Retinal pigment epithelial cell (primary cell): ENCODE measurements at places on chromosomes 16 and 17.

- DNase-seq: peak; percentile 29
Measured at GRCh38 chr17:17496189-17497064, at the start of gene RASD1. Gene RASD1, minus strand, starts transcription at chr17:17496395. Its CDS starts 214 bp downstream, at chr17:17496181.

GRCh38 chr16:53848950-53849349 is 145.0 kb downstream of the FTO start:
- no peak for DNase-seq

DNA sequence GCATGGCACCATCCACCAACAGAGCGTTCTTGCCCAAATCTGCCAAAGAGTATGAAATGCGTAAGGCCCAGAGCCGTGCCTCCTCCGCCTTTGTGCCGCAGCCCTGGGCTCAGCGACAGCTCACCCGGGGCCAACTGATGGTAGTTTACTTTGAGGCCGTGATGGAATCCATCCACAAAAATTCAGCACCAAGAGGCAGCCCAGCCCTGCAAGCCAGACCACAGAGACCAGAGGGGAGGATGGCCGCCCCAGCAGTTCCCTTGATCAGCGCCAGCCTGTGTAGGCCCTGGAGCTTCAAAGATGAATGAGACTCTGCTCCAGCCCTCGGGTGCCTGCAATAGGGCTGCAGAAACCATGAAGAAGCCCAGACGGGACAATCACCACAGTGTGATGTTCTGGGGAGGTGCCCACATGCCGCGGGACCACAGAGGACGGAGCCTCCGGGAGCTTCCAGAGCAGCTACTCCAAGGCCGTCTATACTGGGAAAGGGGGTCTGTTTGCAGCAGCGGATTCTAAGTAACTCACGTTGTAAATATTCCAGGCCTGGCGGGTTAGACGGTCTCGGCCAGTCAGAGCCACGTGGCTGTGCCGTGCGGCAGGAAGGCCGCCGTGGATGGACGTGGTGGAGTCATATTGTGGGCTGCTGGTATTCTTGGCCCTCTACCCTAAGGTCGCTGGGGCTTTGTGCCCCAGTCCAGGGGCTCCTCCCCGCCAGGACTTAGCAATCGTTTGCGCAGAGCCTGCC is 80.3 kb downstream of the RBFOX3 start:
- no peak for DNase-seq

DNA sequence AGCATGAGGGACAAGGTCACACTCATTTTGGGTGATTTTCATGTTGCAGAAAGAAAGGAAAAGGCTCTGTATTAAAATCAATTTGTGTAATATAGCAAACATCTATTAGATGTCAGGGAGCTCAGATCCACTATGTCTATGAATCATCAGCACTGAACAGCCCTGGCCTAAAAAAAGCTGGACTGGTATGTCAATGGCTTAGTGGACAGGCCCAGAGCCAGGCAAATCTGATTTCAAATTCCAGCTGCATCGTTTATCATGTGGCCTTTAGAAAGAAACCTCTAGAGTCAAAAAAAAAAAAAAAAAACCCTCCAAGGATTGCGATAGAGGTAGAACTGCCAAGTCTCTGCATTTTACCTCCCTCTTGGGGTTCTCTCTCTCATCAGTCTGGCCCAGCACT is 5.4 kb downstream of the GAS7 start:
- peak; percentile 82 for DNase-seq

- DNase-seq: no peak
Measured at GRCh38 chr17:62749926-62750325, 58.2 kb downstream of the MARCHF10 start.

- DNase-seq: no peak
Measured at GRCh38 chr17:43412166-43412565, 13.4 kb downstream of the ARL4D start.

DNA sequence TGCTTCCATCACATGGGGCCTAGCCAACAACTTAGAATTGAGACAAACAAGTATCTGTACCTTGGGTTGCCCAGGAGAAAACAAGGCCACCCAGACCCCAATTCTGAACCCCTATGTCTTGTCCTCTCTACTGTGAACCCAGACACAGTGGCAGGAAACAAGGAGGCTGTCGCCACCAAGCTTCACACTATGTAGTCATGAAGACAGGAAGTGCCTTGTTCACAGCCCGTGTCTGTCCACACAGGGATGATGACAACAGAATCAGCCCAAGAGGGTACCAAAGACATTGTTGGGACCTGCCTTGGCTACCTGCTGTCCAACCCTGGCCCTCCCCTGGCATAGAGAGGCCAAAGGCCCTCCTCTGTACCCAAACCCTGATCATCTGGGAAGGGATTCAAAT is 84.8 kb downstream of the CDYL2 start:
- no peak for DNase-seq

GRCh38 chr16:84924331-84925091 is 86.8 kb downstream of the ZDHHC7 start:
- no peak for DNase-seq

DNA sequence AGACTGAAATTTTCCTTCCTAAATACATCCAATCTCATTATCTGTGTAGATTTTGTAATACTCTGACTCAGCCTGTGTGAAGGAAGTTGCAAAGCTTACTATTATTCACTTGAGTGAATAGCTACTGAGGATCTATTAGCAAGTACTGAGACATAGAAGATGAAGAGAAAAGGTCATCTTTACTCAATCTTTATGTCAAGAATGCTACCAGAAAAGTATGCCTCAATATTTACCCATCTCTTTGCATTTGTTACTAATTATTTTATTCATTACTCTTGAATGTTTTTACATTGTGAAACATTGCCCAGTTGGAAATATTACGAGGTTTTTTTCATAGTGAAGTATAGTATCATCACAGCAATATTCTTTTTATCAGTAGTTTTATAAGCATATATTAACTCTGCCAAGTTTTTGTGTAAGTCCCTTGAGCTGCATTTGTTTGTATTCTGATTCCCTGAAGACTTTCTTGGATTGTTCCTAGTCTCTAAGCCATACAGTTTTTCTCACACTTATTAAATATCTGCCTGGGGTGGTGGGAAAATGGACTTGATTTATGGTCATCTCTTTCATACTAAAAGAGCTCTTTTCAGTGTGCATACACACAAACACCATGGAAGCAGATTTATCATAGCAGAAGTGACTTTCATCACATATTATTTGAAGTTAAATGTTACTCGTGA is 110.4 kb downstream of the MRTFB start:
- peak; percentile 22 for DNase-seq

DNA sequence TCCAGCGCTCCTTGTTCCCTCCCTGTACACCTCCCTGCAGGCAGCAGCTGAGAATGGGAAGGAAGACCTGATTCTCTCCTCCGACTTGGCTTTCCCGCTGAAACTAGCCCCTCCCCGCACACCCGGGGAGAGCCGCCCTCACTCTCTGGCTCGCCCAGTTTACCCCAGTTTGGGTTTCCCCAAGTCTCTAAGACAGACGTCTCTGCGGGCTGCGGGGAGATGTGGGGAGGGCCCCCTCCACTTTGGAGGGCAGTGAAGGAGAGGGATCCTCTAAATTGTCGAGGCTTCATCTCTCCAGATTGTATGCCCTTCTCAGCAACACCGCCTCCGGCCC is 797 bp downstream of the GRB7 start:
- DNase-seq: no peak

DNA sequence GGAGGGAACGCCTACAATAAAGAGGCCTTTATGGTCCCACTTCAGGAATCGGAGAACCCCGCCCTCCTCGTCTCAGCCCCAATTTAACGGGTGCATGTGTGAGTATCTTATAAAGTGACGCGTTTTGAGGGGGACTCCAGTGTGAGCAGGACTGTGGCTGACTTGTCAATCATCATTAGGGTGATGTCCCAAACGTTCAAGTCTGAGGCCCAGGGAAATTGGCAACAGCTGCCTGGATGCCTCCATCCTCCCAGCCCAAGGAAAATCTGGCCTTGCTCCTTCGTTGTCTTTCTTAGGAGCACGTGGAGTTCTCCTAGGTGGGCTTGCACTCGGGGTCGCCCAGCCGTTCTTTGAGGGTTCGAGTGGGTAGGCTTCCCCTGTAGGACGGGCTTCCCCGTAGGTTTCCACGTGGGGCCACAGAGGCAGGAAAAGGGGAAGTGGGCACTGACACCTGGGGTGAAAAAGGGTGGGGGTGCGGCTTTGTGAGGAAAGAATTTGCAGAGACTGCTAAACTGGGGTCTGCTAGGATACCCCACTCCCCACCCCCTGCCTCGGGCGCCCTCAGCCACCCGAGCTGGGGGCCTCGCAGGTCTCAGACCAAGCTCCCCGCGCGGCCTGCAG is 561 bp upstream of the HERPUD1 start:
- no peak for DNase-seq

- no peak for DNase-seq
Measured at GRCh38 chr16:72317446-72317845, 145.5 kb upstream of the PMFBP1 start.

DNA sequence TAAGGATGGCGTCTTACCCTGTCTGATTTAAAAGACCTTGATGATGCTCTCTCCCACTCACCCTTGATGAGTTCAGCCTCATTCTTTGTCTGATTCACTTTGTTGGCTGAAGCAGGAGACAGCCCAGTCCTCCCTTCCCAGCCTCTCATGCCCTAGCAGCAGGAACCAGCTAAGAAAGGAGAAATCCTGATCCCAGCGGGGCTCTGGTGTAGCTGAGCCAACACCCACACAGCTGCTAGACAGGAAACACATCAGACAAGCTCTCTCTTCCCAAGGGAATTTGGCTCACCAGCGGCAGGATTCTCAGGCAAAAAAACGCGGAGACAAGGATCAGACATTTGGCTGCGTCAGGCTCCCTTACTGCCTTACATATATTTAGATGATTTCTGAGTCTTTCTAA is 211.5 kb downstream of the CDH11 start:
- no peak for DNase-seq

DNA sequence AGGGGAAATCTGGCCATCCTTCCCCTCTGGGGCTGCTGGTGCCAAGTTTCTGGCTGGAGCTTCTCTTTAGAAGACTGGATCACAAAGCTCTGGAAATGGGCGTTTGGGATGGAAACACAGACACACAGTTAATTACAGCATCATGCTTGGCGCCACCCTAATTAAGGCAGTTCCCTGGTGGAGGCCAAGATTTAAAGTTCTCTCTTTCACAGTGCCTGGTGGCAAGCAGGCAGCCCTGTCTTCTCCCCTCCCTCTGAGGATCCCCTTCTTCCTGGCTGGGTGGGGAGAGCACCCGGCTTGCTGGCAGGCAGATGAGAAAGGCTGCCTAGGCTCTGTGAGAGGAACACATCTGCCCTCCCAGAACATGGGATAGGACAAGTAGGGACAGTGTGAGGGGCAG is 59.0 kb upstream of the NKD1 start:
- DNase-seq: no peak

GRCh38 chr17:51059781-51060180 is 60.9 kb downstream of the SPAG9 start:
- DNase-seq: peak; percentile 46

DNA sequence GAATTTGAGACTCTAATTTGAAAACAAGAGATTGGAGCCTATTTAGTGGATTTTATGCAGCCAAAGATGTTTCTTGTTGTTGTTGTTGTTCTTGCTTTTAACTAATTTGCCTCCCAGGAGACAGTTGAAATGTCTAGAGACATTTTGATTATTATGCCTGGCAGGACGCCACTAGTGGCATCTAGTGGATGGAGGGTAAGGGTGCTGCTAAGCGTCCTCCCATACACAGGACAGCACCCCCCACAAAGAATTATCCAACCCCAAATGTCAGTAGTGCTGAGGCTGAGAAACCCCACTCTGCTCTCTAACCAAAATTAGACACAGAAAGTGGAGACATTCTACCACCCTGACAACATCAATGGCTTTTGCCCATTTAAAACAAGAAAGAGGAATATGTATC is 15.4 kb upstream of the HSBP1 start:
- no peak for DNase-seq

DNA sequence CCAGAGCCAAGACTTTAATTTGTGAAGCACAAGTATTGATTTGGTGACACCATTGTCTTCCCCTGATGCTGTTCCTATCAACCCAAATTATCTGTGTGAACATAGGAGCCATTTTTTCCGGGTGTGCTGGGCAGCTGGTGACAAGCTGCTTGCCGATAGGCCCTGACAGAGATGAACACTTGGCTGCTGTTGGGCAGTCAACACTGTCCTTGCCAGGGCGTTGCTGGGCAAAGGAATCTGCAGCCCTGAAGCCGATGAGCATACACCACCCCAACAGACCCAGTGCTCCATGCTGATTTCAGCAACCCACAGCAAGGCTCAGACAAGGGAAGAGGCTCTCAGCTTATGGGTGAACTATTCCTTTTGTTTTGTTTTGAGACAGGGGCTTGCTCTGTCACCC is 105.4 kb downstream of the YPEL2 start:
- DNase-seq: no peak

DNA sequence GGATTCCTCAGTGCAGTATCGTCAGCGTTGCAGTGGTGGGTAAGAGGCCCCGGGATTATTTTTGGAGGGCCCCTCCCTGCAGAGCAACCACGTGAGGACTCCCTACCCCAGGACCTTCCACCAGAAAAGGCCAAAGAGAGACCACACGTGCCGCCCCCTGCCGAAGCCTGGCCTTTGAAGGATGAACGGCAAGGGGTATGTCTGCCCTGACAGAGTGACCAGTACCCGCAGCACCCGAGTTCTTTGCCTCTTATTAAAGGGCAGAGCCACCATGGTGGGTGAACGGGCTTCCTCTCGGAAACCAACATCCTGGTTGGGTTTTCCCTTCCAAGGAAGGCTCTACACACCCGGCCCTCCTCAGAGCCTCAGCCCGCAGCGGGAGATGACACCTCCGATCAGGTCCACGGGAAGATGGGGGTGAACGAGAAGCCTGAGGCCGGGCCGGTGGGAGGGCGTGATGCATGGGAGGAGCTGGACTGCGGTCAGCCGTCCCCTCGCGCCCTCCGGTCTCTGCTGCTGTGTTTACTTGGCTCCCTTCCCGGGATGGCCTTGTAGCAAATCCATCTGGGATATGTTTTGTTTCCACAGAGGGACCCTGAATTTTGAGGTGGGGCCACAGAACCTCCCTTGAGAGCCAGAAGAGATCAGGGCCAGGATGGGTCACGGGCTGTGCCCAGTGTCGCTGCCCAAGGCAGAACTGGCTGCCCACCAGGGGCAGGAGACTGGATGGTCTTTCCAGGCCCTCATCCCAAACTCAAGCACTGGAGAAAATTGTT is 49.1 kb downstream of the TBC1D16 start:
- DNase-seq: no peak

- DNase-seq: no peak
Measured at GRCh38 chr17:75639771-75640555, 6.7 kb downstream of the SMIM5 start.

DNA sequence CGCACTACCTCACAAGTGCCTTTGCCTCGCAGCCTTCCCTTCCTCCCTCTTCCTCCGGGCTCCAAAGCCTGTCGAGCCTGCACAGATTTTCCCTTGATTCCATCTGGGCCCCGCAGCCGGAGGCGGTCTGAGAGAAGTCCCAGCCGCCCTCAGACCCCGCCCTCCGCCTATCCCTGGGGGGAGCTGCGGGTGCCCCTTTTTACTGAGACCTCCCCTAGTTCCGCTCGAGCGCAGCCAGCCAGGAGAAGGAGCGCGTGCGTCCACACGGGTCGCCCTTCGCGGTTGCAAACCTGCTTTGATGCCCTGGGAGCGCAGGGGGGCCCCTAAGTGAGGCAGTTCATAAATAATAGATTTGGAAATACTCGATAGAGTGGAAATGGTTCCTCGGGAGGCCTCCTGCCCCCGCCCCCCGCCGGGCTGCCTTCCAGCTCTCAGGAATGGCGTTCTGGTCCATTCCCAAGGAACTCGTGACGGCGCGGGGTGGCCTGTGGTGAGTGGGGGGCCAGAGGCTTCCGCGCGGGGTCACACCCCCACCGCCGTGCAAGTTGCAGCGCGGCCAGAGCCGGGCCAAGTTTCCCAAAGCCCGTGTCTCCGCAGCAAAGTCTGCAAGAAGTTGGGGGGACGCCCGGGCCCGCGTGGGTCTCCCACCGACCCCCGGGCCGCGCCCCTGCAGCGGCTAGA is 610 bp downstream of the C16orf74 start:
- DNase-seq: no peak
